ENCODE measurements at places on chromosomes 6 and 20.

- no peak for DNase-seq
Measured at GRCh38 chr20:23634985-23635767, 2.6 kb downstream of the CST3 start.

- DNase-seq: no peak
Measured at GRCh38 chr6:131082335-131082734, 19.3 kb upstream of the EPB41L2 start.

GRCh38 chr6:2190661-2191389, 54.6 kb downstream of the GMDS start:
- DNase-seq: no peak

DNA sequence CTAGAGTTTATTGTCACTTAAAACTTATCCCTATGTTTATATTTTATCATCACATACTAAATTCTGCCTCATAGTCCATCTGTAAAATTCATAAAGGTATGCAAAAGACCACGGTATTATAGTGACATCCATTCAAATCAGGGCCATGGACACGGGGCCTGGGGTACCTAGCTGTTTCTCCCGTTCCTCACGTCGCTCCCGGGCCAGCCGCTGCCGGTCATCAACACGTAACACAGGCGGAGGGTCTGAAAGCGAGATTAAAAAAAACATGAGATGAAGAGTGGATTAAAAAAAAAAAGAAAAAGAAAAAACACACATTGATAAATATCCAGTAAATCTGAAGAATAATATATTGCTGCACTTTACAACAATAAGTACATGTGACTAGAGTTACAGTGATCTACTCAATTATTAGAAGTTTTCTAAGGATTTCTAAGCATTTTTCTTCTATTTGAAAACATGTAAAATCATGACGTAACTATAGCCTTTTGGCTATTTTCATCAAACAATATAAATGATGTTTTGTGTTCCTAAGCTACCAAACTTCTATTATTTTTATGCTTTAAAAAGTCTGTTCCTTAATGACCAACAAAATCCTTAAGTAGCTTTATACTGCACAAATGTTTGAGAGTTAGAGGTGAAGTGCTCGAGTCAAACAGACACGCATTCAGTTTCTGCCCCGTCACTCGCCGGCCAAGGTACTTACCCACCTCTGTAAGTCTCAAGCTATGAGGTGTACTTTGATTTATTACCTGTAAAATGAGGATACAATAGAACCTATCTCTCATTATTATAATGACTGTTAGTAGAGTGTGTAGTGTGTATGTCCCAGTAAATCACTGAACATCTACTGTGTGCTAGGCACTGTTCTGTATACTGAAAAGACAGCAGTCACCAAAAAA, 122.1 kb upstream of the BCLAF1 start:
- no peak for DNase-seq

DNA sequence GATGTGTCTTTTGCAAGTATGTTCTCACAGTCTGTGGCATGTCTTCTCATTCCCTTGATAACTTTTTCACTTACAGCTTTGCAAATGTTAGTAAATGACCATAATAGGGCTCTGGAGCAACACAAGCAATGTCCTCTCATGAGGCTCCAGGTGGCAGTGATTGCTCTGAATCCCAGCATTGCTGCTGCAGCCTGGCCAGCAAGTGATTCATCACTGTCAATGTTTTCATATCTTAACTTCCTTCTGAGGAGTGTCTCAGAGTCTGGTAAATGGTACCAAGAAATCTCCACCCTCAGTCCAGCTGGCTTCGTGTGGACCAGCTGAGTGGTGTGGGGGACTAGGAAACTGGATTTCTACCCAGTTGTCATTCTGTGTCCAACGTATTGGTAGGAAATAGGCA, 139.6 kb downstream of the MYLK4 start:
- DNase-seq: no peak
